ENCODE measurements at places on chromosomes 7 and 10.

DNA sequence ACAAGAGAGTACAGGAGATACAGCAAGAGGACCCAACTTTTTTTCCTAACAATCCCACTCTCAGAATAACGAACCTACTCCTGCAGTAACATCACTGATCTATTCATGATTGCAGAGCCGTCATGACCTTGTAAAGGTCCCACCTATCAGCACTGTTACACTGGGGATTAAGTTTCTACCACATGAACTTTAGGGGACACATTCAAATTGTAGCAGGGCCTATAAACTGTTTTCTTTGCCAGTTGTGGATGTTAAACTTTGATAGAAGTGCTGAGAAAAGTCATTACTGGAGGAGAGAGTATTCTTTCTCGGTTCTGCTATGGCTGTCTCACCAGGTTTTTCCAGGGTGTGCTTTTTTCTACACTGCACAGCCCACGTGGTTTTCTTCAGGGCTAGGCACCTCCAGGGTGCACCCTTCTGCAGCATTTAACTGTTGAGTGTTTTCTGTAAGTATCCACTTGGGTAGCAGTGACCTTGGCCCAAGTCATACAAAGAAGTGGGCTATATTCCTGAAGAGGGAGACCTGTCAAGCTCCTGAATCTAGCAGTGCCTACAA lies 131.6 kb upstream of the AHR start:
- no peak for DNase-seq

- DNase-seq = no peak
Observed at GRCh38 chr7:135326636-135327280, 93.1 kb downstream of the STRA8 start.

DNA sequence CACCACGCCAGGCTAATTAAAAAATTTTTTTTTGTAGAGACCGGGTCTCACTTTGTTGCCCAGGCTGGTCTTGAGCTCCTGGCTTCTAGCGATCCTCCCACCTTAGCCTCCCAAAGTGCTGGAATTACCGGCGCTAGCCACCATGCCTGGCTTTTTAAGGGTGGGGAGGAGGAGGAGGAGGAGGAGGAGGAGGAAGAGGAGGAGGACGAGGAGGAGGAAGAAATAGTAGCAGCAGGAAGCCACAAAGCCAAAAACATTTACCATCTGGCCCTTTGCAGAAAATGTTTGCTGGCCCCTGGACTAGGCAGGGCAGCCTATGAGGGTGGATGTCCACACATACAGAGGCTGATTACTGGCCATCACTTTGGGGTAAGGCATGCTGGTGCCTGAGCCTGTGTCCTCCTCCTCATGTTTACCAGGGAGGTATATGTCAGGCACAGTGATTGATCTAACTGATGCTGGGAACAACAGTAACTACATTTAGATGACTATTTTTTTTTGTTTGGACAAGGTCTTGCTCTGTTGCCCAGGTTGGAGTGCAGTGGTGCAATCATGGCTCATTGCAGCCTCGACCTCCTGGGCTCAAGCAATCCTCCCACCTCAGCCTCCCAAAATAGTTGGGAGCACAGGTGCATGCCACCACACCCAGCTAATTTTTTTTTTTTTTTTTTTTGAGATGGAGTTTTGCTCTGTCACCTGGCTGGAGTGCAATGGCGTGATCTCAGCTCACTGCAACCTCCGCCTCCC lies 122.1 kb downstream of the HIP1 start:
- DNase-seq = no peak

DNA sequence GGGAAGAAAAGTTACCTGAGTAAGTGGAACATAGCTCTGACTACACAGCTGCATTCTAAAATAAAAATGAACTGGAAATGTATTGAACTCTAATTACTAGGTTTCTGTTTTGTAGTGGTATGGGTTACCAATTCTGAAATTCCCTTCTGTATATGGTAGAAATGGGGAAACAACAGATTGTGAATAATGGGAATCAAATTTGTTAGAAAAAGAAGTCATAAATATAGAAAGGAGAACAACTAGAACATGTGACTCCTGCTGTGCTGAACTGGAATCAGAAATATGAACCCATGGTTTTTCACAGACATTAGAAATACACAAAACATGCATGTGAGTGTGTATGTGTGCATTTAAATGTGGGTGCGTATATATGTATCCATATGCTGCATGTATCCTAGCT lies 27.0 kb downstream of the MCMBP start:
- no peak for DNase-seq

DNA sequence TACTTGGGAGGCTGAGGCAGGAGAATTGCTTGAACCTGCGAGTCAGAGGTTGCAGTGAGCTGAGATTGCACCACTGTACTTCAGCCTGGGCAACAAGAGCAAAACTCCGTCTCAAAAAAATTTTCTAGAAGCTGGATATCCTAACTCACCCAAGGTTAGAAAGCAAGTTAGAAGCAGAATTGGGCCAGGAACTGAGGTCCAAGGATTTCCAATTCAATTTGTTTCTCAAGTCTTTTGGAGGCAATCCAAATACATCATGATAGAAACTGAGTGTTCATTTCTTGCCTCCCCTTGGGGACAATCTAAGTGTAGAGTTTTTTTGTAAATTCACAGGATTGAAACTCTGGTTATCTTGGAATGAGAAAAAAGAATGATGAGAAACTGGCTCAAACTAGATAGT lies 45.5 kb downstream of the LAMB1 start:
- no peak for DNase-seq

DNA sequence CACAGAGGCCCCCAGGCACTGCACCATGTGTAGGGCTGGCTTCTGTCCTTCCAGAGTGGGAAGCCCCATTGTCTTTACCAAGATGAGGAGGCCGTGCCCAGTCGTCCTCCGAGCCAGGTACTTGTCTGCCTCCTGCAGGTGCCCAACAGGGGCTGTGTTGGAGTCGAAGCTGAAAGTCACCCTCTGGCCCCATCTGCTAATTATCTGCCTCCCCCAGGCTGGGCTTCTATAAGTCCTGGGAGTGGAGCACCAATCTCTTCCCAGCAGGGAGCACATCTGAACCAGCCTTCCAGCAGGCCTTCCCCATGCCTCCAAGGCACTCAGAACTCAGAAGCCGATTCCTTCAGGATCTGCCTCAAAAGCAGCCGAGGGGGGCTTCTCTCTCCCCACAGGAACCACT lies 11.6 kb upstream of the CHST15 start:
- DNase-seq = no peak

GRCh38 chr10:78518224-78518623 lies 484.6 kb downstream of the RPS24 start:
- DNase-seq = no peak

DNA sequence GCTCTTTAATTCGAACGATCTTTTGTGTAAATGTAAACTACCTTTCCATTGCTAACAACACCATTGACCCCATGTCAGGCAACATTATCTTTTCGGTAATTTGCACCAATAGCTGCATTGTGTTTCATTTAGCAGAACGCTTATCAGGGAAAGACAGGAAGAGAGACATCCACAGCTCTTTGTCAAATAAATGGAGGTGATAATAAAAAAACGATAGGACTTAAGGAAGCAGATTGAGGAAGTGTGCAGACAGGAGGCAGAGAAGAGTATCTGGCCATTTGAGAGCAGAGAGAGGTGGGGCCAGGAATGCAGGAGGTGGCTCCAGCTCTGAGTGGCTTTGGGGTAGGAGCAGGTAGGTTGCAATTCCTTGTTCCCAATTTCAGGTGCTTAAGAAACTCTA lies 37.5 kb upstream of the ADARB2 start:
- no peak for DNase-seq

- DNase-seq = no peak
Observed at GRCh38 chr10:44986670-44987069, 8.1 kb upstream of the DEPP1 start.

GRCh38 chr7:83850125-83850524 lies 201.2 kb upstream of the SEMA3E start:
- no peak for DNase-seq

DNA sequence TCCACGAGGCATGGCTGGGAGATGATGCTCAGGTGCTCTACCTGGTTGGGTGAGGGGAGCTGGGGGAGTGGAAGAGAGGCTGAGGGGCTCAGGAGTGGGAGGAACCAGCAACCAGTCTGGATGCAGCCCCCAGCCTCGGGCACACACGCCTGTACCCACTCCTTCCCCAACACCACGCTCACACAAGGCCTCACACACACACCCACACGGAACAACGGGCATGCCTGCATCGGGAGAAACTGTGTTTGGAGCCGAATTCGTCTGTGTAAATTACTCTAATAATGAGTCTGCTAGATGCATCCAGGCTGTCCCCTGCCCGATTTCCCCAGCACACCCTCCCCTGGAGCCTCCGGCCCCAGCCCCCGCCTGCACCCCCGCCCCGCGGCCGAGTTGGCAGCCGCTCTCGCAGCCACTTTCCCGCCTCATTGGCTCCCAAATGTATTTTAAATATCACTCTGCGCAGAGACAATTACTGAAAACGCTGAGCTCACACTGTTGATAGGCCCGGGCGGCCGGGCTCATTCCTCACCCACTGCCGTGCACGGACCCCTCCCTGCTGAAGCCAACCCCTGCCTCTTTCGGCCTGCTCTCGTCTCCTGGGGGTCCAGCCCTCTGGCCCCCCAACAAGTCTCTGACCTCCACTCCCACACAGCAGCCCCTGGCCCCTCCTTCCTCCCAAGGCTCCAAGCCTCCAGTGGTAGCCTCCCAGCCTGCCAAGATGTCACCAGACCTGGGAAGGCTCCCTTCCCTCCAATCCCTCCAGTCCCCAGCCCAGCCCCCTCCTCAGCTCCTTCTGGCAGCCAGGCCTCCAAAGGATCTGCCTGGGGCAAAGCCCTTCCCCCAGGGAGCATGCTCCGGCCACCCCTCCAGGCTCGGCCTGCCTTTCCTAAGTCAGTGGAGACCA lies 11.1 kb downstream of the H2BK1 start:
- DNase-seq = no peak

- DNase-seq = no peak
Observed at GRCh38 chr7:16300361-16300895, 120.9 kb downstream of the CRPPA start.

DNA sequence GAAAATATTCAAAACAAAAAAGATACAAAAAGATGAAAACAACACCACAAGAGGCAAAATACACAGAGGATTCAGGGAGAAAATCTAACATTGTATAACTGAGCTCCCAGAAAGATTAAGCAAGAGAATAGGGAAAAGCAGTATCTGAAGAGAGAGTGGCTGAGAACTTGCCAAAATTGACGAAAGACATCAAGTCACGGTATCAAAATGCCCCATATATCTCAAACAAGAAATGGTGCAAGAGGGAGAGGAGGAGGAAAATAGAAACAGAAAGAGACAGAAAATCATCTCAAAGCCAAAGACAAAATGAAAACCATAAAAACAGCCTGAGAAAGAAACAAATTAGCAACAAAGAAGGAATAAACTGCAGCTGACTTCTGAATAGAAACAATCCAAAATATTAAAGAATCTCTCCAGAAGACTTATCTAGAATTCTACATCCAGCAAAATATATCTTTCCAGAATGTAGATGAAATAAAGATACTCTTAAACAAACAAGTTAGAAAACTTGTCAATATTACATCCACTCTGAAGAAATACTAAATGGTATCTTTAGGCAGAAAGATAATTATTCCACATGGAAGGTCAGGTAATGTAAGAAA lies 5.5 kb downstream of the USP6NL start:
- no peak for DNase-seq

DNA sequence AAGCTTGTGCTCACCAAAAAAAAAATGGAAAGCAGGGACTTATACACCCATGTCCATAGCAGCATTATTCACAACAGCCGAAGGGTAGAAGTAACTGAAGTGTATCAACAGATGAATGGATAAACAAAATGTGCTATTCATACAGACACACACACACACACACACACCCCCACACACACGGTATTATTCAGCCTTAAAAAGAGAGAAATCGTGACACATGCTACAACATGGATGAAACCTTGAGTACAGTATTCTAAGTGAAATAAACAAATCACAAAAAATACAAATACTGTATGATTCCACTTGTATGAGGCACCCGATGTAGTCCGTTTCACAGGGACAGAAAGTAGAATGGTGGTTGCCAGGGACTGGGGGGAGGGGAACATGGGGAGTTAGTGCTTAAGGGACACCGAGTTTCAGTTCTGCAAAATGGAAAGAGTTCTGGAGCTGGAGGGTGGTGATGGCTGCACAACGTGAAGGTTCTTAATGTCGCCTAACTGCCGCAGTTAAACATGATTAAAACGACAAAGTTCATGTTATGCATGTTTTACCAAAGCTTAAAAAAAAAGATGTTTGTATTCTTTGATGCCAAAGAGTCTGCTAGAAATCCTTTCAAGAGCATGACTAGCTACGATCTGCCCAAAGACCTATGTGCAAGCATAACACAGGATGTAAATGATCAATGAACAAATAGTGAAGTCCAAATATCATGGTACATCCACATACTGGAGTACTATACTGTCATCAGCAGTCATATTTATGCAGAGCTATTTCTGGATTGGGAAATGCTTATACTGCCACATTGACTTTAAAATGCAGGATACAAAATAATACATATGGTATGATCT lies 7.2 kb downstream of the TNS3 start:
- no peak for DNase-seq

DNA sequence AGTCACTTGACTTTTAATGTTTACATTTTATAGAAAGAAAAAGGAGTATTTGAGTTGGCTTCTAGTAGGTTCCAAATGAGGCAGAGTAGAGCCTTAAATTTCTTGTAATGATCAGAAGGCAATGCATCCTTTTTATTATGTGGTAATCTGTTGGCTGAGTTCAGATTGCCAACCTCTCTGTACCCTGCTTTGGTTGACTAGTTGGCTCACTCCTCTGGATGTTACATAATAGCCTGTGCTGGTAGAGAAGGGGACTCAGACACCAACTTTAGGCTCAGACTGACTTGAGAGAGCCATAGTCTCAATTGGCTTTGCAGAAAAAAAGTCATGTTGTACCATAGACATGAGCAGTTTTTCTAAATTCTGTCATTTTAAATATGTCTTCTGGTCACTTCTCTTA lies 46.8 kb upstream of the GLCCI1 start:
- DNase-seq = no peak

- DNase-seq = no peak
Observed at GRCh38 chr7:31883761-31884164, 186.4 kb downstream of the PDE1C start.

DNA sequence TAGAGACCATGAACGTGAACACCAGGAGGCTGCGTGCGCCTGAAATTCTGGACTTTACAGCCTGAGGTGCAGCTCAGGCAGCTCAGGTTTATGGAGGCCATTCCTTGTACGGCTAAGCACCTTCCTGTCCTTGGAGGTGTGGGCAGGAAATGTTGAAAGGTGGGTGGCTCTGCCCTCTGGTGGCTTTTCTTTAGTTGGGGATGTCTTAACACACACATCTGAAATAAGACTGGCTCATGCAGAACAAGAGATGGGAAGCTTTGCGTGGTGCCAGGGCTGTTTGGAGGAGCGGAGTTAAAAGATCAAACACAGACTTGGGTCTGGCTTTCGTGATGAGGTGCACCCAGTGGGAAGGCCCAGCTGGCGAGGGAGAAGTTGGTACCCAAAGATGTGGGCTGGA lies 64.1 kb downstream of the DOCK1 start:
- no peak for DNase-seq

All from T-helper 9 cell (primary cell).